ENCODE measurements at places on chromosomes 6 and 20.
A peak's percentile ranks its signal among the peaks of the same experiment; 100 is the strongest.

GRCh38 chr20:8447262-8448120, 315.4 kb downstream of the PLCB1 start:
- H3K4me1 ChIP-seq = peaks cover 10% of the 10 kb centered on the region
- peaks cover 4% of the 10 kb centered on the region for H3K36me3 ChIP-seq
- no peaks in the 10 kb centered on the region for H3K27me3 ChIP-seq
- no peak overlapping the region for H3K27ac ChIP-seq
- no peak overlapping the region for H3K4me3 ChIP-seq

DNA sequence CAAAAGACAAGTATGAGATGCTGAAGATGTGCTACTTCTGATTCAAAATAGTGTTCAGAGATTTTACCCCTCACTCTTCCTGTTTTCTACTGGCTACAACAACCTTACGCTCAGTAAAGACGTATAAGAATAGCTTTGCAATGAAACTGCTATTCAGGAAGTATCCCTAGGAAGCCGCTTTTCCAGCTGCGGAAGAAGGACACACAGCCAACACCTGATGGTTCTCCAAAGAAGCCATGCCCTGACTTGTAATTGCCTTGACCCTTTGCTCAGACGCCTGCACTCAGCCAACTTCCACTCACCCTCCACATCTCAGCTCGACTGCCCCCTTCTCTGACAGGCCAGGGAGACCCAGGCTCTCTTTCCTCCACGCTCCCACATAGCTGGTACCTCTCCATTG, 111.6 kb downstream of the DTNBP1 start:
- no peak for DNase-seq
- no peak overlapping the region for H3K4me3 ChIP-seq
- peaks cover 30% of the 10 kb centered on the region for H3K4me1 ChIP-seq
- peaks cover 10% of the 10 kb centered on the region for H3K36me3 ChIP-seq
- H3K27ac ChIP-seq = peak overlapping the region; percentile 10

DNA sequence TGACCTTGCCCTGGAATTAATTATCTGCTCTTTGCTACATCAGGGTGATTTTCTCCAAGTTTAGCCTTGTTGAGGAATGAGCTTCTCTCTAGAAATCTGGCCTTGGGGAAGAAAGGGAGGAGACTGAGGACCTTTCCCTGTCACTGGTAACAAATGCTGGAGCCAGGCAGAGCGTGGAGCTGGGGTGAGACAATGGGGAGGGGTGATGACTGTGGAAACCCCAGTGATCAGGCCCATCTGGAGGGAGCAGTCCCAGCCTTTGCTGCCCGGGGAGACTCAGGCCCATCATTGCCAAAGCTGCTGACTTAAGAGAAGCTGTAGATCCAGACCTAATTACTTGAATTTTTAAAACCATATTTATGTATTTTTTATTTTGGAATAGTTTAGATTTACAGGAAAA, 31.3 kb downstream of the BCAS4 start:
- peak overlapping the region; percentile 11 for H3K27ac ChIP-seq
- no peaks in the 10 kb centered on the region for H3K27me3 ChIP-seq
- H3K36me3 ChIP-seq = no peaks in the 10 kb centered on the region
- peaks cover 8% of the 10 kb centered on the region for H3K4me1 ChIP-seq
- no peak for DNase-seq

DNA sequence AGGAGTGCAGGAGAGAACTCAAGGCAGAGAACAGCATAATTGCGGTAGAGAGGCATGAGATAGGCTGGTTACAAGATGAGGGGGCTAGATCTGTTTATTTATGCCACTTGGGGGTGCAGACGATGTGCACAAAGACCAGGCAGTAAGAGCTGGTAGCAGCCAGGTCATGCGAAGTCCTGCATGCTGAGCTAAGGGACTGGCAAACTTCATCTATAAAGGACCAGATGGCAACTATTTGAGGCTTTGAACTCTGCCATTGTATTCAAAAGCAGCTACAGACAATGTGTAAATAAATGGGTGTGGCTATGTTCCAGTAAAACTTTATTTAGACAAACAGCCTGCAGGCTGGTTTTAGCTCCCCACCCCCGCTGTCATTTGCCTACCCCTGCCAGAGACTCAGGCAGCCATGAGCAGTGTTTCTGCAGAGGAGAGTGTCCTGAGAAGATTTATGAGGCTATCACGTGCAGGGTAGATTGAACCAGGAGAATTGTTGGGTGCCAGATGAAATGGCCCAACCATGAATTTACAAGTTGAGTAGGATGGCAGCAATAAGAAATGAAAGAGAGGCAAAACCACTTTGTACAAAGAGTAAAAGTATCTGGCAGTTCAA, 253.4 kb upstream of the MOCS1 start:
- H3K27ac ChIP-seq = no peak overlapping the region
- H3K4me1 ChIP-seq = no peaks in the 10 kb centered on the region
- peaks cover 18% of the 10 kb centered on the region for H3K27me3 ChIP-seq
- no peak for DNase-seq
- peaks cover 7% of the 10 kb centered on the region for H3K36me3 ChIP-seq
- H3K4me3 ChIP-seq = no peak overlapping the region

DNA sequence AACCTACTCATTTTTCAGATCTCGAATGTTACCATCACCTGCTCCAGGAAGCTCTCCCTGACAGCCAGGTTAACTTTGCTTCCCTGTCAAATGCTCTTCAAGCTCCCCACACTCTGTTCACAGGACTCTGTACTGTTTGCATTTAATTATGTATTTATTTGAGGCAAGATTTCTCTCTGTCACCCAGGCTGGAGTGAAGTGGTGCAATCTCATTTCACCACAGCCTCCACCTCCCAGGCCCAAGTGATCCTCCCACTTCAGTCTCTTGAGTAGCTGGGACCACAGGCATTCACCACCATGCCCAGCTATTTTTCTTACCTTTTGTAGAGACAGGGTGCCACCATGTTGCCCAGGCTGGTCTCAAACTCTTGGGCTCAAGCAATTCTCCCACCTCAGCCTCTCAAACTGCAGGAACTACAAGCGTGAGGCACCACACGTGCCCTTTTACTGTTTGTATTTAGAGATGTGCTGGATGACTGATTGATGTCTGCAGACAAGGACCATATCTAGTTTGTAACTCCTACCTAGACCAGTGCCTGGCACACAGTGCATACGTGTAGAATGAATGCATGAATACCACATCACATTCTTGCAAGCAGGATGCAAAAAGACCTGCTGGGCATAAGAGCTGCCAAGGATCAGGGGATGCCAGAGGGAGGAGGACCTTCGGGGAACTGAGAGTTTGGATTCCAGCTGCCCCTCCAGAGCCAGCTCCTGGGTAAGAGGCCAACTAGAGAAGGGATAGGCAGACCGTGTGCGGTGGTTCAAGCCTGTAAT, 15.6 kb upstream of the CBFA2T2 start:
- H3K27me3 ChIP-seq = no peaks in the 10 kb centered on the region
- DNase-seq = no peak
- H3K27ac ChIP-seq = no peak overlapping the region
- H3K4me3 ChIP-seq = no peak overlapping the region

- no peak overlapping the region for H3K4me3 ChIP-seq
- H3K4me1 ChIP-seq = peaks cover 11% of the 10 kb centered on the region
- peaks cover 33% of the 10 kb centered on the region for H3K36me3 ChIP-seq
- H3K27ac ChIP-seq = no peak overlapping the region
- no peak for DNase-seq
- no peaks in the 10 kb centered on the region for H3K27me3 ChIP-seq
Observed at GRCh38 chr6:36613200-36613995, 19.2 kb downstream of the SRSF3 start.

GRCh38 chr20:47660983-47661700, 124.1 kb downstream of the SULF2 start:
- no peak overlapping the region for H3K4me3 ChIP-seq
- peaks cover 21% of the 10 kb centered on the region for H3K36me3 ChIP-seq
- DNase-seq = no peak
- H3K27me3 ChIP-seq = no peaks in the 10 kb centered on the region
